ENCODE measurements at places on chromosomes 13 and 19.

- DNase-seq, result no peak
Observed at GRCh38 chr19:31270897-31271296, 78.3 kb downstream of the TSHZ3 start.

DNA sequence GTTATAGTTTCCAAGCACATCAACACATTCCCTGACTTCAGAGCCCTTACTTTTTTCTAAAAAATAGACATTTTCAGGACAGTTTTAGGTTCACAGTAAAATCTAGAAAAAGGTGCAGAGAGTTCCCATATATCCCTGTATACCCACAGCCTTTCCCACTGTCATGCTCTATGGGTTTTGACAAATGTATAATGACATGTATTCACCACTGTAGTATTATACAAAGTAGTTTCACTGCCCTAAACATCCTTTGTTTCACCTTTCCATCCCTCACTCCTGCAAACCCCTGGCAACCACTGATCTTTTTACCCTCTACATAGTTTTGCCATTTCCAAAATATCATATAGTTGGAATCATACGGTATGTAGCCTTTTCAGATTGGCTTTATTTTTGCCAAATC, 15.6 kb downstream of the NAA16 start:
- DNase-seq, result no peak

DNA sequence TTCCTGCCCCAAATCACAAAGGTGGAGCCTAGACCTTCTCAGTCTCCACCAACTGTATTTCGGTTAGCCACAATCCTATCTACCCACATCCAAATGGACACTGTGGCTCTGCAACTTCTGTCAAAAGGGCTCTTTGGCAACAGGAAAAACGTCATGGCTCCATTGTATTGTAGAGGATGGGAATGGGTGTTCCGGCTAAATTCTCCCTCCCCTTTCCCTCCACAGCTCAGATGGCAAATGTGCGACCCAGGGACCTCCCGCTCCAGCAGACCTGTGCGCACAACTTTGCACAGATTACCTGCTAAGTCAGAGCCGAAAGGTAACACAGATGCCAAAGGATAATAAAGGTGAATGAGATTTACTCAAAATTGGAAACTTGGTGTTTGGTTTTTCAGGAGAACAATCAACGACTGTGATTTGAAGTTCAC, 968 bp upstream of the KL start:
- no peak for DNase-seq

GRCh38 chr13:71524613-71525304, 342.2 kb downstream of the DACH1 start:
- no peak for DNase-seq

- peak; percentile 93 for DNase-seq
Observed at GRCh38 chr19:42279902-42280814, 11.1 kb downstream of the CIC start.

DNA sequence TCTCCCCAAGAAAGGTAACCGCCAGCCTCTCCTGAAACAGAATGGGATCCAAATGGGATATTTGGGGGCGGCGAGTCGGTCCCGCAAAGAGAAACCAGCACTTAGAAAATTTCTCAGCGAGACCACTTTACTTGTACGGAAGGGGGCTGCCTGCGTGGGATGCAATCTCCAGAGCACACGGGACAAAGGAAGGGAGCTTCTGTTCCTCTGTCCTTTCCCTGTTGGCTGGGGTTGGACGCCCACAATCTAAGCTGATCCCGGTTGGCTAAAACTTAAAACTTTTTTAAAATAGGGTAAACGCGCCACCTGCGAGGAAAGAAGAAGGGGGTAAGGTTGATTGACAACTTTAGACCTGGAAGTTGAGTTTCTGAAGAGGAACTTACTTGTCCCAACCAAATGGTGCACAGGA, 826 bp upstream of the BSG start:
- peak; percentile 13 for DNase-seq

- DNase-seq, result no peak
Observed at GRCh38 chr13:32893176-32893575, 123.0 kb upstream of the KL start.

DNA sequence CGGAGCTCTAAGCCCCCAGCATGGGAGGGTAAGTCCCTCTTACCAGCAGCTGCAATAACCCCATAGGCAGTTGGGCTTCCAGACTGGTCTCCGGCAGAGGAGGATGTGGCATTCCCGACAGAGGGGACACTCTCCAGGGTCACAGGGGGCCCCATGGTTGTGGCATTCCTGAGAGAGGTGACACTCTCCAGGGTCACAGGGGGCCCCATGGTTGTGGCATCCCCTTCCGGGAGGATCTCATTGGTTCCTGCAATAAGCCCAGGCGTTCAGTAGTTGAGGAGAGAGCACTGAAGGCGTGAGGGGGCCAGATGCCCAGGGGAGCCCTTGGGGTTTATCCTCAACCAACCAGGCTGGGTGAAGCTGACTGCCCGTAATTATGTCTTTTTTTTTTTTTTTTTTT, 5.4 kb downstream of the CD320 start:
- no peak for DNase-seq

GRCh38 chr13:97327086-97327485, 105.0 kb downstream of the MBNL2 start:
- no peak for DNase-seq

DNA sequence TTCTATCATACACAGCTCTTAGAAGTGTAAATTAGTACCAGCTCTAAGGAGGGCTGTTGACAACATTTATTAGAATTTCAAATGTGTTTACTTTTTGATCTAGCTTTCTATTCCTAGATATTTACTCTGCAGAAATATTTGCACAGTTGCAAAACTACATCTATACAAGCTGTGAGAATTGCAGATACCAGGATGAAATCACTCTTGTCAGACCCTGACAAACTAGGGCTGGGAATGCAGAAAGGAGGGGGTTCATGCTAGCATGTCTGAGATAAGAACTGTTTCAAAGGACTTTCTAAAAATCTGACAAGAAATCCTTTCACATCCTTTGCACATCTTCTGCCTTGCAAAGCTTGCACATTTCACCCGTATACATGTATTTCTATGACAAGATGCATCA, 11.8 kb upstream of the PABPC3 start:
- no peak for DNase-seq

DNA sequence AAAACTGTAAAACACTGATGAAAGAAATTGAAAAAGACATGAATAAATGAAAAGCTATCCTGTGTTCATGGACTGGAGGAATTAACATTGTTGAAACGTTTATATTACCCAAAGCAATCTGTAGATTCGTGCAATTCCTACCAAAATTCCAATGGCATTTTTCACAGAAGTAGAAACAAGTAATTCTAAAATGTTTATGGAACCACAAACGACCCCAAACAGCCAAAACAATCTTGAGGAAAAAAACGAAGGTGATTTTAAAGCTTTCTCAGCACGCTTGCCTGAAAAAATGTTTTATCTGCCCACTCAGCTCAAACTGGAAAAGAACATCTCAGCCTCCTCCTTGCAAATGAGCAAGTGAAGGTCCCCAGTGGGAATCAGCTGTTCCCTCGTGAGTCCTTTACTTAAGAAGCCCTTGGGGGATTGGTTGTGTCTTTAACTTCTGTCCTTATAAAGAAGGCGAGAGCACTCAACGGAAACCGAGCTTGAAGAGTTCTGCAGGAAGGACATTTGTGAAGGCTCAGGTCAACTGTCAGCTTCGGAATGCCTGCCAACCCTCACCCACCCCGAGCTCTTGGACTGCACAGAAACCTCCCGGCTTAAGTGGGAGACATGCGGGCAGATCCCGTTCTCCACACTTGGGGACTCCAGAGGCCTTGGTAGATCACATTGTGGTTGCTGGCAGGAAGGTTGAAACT, 256.0 kb upstream of the IRS2 start:
- no peak for DNase-seq

DNA sequence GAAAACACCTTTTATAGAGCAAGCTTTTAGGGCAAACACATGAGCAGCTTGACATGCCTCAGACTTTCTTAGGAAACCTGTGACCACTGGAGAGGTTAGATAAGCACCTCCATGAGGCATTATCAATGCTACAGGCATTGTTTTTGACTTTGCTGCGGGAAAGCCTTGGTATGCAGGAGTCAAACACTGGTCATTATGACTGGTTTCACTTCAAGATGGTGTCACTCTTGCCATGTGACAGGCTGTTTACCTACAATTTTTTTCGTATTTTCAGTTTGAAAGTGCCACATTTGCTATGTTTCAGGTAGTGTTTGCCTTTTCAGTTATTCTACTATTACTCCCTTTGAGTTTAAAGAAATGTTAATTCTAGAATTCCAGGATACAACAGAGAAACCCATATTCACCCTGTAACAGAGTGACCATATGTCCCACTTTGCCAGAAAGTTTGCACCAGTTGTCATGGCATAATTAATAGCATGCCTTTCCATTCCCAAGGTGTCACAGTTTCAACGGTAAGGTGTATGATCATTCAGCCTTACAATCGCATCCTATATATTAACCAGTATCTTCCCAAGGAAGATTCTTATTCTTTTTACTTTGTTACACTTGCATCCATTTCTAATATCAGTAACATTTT, 33.0 kb downstream of the USP12 start:
- no peak for DNase-seq

DNA sequence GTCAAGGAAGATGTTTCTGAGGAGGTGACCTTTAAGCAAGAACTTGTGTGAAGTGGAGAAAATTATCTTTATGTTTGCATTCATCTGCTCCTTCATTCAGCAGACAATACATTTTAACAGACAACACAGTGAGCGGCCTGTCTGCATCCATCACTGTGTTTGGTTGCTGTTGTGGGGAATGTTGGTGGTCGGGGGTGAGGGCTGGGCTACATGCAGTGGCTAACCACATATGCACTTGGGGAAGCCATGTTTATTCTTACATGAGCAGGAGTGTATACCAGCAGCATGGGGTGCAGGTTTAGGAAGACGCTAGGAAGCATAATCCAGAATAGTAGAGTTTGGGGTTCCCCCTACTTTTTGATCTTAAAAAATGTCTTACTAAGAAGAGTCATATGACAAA, 66.4 kb downstream of the DHRS12 start:
- DNase-seq, result no peak

GRCh38 chr19:7867092-7867844, 6.9 kb downstream of the PRR36 start:
- DNase-seq, result no peak

DNA sequence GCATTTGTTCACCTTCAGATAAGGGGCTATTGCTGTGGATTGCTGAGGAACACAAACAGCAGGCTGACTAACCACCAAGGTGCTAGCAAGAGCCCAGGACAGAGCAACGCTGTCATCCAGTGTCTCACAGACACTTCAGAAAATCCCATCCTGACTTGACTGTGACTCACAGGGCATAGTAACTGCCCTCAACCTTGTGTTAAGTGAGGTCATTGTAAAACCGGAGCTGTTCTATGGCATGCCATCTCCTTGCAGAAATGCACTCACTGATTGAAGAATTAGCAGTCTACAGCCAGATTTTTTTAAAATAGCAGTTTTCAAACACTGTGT, 51.1 kb downstream of the TNFRSF19 start:
- DNase-seq, result no peak

- DNase-seq, result no peak
Observed at GRCh38 chr13:38952827-38953226, 37.8 kb downstream of the STOML3 start.

DNA sequence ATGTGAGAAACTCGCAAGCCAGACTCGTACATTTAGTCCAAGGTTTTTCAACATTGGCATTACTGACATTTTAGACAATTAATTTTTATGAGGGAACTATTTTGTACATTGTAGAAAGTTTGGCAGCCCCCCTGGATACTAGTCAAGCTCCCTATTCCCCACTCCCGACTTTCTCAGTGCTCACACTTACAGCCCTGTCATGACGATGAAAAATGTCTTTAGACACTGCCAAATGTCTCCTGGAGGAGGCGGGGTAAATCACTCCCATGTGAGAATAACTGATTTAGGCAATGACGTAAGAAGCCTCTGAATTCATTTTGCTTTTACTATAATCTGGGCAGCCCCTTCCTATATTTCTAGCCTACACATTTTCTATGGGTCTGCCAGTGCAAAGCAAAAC, 535.8 kb upstream of the KLHL1 start:
- DNase-seq, result no peak

- no peak for DNase-seq
Observed at GRCh38 chr19:772730-773436, 22.0 kb downstream of the MISP start.

- no peak for DNase-seq
Observed at GRCh38 chr13:97300871-97301270, 78.7 kb downstream of the MBNL2 start.

DNA sequence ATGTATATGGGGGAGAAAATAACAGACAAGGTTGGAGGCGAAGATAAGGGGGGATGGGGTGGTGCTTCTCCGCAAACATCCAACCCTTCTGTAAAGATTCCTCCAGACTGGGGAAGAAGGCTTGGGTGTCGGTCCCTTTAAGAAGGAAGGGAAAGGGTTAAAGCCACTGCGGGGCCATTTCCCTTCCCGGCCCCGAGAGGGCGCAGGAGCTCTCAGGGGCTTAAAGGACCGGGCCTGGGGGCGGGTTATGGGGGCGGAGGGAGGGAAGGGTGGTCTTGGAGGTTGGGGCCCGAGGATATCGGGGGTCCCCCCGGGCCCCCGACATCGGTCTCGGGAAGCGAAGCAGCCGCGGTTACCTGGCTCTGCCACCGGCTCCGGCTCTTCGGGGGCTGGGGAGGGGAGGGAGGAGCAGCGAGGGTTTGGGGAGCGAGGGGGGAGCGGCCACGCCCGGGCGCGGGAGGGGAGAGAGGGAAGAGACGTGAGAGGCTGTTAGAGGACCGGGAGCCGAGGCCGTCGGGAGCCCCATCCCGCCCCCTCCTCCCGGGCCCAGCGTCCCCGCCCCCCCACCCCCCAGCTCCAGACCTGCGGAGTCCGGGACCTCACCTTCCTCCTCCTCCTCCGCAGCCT, 2.8 kb downstream of the TNNT1 start:
- DNase-seq, result no peak

DNA sequence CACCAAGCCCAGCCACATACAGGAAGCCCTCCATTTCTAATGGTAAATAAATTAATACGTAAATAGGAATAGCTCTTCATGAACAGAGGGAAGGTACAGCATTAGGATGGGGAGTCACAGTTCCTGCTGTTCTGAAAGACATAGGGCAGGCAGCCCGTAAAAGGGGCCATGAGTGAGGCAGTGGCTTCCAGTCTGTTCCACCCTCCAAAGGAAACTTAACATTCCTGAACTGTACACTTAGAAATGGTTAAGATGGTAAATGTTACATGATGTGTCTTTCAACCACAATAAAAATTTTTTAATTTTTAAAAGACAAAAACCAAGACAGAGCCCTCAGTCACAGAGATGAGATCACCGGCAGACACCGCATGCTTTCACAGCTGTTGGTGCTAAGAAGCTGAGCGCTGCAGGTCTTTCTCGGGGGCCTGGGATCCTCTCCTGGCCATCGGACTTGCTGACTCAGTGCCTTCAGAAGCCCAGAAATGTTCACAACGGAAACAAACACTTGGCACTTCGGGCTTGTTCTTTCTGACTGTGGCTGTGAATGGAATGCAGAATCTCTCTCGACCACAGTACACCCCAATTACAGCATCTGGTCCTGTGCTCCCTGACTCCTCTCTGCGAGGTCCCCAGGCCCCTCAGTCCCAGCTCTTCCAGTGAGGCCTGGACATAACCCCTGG, 36.4 kb downstream of the EPS15L1 start:
- no peak for DNase-seq

GRCh38 chr19:13104360-13104847, 1.7 kb upstream of the LYL1 start:
- DNase-seq, result peak; percentile 53
